NCI-H1930 (cell line): ENCODE measurements at places on chromosomes 13 and 19.

DNA sequence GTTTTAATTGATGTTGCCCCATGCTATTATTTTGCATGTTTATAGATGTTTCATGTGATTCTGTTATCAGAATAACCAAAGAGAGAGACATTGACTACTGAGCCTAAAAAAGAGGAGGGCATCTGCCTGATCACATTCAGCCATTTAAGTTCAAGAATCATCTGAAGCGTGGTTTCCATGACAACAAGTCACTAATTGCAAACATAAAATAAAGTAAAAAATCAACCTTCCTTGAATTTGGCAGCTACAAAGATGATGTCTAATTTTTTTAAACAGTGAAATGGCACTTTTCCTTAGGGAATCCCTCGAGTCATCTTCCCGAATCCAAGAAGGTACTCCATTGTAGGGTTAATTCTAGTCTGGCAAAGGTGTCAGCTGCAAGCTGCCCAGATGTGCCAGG, 884.2 kb downstream of the DIAPH3 start:
- DNase-seq: peak; percentile 7

- no peak for DNase-seq
Measured at GRCh38 chr19:45293682-45294081, 29.0 kb downstream of the CKM start.

GRCh38 chr19:56637976-56638555, 4.9 kb upstream of the SMIM17 start:
- no peak for DNase-seq

- DNase-seq: no peak
Measured at GRCh38 chr13:74070513-74070912, 63.7 kb downstream of the KLF12 start.

- no peak for DNase-seq
Measured at GRCh38 chr13:101467415-101467814, 14.9 kb downstream of the ITGBL1 start.

DNA sequence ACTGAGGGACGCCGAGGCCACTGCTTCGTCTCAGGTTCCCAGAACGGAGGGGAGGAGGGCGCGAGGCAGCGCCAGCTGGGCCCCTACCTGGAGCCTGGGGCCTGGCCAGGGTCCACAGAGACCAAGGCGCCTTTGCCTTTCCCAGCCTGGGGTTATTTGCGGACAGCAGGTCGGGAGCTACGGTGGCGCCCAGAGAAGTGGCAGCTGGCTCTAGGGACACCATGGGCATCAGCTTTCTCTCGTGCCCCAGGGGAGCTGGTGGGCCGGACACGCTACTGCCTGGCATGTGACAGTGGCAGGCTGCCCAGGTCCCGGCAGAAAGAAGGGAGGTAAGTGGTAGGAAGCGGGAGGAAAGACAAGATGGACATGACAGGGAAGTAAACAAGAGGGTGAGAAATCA, 19.0 kb downstream of the AKT2 start:
- no peak for DNase-seq

DNA sequence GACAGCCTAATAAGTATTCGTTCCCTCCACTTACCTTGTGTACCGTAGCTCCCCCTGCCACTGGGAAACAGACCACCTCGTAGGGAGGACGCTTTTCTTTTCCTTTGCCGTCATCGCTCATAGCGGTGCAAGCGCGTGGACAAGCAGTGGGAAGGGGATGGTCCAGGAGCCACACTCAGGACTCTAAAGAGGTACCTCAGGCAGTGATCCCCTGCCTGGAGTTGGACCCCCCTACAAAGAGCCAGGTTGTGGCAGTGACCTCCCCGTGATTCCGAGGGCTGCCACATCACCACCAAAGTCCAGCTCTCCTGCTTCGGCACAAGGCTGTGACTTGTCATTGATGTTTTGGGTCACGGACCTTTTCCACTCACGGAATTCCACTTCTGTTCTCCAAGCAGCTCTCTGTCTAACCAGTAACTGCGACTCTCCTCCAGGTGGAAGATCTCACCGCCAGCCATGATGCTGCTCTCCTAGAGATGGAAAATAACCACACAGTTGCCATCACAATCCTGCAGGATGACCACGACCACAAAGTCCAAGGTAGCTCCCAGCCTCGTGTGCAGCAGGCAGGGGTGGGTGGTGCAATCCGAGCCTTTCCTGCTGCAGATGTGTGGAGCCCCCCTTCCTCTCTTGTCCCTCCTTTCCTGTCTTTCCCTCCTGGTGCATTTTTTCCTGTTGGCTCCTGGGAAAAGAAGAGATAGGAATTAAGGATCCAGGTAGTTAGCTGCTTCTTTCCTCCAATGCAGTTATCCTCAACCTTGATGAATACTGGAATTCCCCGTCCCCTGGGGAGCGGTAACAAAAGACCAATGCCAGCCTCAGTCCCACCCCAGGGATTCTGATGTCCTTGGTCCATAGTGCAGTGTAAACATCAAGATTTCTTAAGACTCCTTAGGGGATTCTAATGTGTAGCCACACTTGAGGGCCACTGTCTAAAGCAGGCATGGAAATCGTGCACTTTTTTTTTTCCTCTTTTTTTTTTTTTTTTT, 107.7 kb downstream of the SLC7A1 start:
- no peak for DNase-seq

DNA sequence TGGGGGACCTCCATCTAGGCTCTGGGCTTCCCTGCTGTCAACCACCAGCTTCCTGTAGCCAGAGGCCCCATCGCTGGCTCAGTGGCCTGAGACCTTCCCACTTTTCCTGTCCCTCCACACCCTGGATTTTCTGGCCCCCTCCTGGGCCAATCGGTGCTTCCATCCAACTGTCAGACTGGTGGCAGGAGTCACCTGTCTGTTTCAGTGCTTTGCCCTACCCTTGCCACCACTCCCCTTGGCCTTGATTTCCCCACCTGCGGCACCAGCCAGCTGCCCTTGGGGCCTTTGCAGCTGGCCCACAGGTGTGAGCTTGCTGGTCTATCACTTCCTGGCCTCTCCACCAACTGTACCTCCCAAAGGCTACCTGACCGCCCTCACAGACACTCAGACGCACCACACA, 12.5 kb downstream of the VSIG10L start:
- DNase-seq: no peak

DNA sequence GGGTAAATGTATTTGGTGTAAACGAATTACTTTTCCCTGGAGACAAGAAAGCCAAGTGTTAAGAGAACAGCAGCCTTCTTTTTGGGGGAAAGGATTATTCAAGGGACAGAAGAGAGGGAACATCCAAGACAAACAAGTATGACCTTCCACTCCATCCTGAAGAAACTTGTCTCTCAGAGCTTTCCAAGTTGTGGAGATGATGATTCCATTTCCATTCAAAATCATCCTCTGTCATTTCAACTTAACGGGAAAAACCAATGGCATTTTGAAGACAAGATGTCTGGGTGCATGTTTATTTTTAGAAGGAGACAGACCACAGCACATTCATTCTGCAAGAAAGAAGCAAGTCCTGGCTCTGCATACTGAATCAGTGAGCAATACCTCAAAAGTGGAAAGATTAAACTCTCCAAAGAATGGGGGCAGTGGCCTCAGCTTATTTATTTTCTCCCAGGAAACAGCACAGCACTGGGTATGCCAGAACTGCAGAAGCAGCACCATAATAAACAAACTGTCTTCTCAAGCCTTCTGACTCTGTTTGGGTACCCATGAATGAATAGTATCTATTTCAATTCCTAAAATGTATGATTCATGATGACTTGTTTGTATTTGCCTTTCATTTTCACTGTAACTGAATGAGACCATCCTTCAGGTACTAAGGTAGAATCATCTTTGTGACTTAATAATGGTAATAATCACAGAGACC, 541.0 kb downstream of the RFC3 start:
- DNase-seq: no peak

GRCh38 chr19:5068233-5069072, 99.5 kb downstream of the KDM4B start:
- DNase-seq: no peak

- no peak for DNase-seq
Measured at GRCh38 chr19:6806488-6806887, 34.0 kb downstream of the VAV1 start.

- no peak for DNase-seq
Measured at GRCh38 chr19:4268816-4269430, 10.1 kb upstream of the SHD start.

DNA sequence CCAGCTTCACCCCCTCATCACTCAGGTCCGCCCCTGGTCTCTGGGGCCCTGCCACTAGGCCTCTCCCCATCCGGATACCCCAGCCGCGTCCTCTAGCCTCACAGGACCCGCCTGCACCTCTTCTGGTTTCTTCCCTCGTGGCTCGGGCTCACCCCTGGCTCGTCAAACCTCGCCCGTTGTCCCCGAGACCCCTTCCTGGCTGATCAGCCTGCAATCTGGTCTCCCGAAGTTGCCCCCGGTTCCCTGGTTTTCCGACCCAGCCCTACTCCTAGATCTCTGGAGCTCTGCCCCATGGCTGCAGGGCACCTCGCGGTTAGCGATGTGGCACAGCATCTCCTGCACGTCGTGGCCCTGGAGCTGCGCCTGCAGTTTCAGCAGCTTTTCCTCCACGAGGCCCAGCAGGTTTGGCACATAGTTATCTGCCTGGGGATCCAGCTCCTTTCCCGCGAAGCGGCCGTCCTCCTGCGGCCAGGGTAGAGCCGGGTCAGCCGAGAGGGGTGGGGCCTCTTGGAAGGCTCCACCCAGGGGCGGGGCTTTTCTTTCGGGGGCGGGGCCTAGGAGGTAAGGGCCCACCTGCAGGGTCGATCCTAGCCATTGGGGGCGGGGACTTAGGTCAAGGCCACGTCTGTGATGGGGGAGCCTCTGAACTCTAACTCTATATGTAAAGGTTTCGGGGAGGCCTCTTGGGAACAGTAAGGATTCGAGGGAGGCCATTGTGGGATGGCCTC, 2.4 kb upstream of the RGL3 start:
- DNase-seq: no peak

DNA sequence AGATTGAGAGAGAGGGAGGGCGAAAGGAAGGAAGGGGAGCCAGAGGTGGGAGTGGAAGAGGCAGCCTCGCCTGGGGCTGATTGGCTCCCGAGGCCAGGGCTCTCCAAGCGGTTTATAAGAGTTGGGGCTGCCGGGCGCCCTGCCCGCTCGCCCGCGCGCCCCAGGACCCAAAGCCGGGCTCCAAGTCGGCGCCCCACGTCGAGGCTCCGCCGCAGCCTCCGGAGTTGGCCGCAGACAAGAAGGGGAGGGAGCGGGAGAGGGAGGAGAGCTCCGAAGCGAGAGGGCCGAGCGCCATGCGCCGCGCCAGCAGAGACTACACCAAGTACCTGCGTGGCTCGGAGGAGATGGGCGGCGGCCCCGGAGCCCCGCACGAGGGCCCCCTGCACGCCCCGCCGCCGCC, at the start of gene TNFSF11:
Gene TNFSF11, plus strand, starts transcription at position 142 of the 400 bp plus-strand sequence. Its CDS starts 152 bp downstream, at position 294.
- no peak for DNase-seq

DNA sequence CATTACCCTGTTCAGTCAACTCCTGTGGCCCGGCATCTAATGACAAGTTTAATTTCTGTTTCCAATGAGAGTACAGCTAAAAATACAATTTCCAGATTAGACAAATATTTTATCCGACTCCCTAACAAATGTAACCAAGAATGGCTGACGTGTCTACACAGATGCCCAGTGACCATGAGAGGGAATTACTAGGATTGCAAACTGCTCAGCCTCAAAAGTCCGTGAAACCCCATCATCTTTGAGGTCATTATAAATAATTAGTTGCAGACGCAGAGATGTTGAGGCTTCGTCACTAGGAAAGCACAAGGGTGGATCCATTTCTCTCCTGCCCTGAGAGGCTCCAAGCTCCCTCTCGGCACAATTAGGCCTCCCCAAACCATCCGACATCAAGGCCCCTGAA, 104.1 kb upstream of the ZNF507 start:
- no peak for DNase-seq

DNA sequence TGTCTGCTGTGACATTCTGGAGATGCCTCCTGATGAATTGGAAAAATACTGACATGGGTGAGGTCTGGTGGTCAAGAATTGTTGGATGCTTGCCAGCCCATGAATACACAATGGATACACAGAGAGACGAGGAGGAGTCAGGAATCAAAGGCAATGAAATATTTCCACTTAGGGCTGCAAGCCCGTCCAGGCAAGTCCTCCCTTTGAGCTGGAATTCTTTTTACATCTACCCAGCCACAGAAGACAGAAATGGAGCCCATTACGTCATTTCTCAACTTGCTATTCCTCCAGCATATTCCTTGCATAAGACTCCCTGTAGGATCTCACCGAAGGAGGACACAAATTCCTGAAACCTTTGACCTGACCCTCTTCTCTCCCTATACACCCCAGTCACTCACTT, 15.7 kb upstream of the IGFL4 start:
- DNase-seq: no peak

GRCh38 chr13:70844391-70845108, 736.3 kb upstream of the KLHL1 start:
- no peak for DNase-seq

DNA sequence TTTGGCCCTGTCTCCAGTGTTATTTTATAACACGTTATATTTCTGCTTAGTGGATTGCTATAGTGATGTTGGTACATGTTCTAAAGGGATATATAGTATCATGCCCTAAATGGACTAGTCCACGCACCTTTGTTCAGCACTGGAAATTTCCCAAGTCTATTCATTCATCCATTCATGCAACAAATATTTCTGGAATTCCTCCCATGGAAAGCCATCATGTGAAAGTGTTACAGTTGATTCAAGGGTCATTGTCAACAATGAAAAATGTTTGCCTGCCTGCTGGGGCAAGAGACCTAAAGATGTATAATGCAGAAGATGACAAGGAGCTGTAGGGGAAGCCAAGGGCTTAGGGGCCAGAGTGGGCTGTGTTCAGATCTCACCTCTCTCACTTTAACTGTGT, 10.8 kb upstream of the HSPH1 start:
- no peak for DNase-seq

- DNase-seq: no peak
Measured at GRCh38 chr19:28221736-28222135, 991.2 kb downstream of the UQCRFS1 start.

- peak; percentile 52 for DNase-seq
Measured at GRCh38 chr19:13764101-13764807, at the start of gene MRI1. Gene MRI1 (plus strand): TSS chr19:13764522. CDS start chr19:13764589, 67 bp downstream.

- DNase-seq: no peak
Measured at GRCh38 chr19:4375164-4376027, 25.0 kb downstream of the SH3GL1 start.

DNA sequence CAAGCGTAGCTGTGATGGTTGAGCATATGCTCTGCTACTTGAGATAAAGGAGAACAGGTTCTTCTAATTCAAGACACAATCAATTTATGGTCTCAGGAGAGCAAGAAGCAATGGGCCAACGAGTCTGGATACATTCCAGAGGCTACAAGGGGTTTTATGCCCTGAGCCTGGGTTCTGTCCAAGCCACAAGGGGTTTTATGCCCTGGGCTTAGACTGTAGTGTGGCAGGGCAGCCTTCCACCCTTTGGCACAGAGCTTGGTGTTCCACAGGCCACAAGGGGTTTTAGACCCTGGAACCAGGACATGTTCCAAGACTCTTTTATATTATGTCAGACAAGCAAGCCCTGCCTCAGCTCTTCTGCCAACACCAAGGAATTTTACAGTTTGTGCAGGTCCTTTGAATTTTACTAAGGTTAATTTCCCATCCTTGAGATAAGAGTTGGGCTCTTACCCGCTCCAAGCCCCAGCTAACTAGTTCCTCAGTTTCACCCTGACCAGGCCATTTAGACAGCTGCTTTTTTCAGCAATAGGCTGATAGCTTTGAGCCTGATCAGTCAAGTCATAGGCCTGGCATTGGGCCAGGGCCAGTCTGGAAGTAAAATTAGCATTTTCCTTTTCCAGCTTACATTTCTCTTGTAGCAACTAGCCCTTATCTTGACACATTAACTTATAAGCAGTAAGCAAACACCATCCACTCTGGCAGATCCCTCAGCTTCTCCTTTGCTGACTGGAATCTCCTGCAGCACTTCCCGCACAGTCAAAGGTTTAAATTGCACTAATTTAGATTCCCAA, 95.0 kb downstream of the ZNF737 start:
- DNase-seq: no peak

- DNase-seq: no peak
Measured at GRCh38 chr19:10006335-10006708, 4.0 kb downstream of the COL5A3 start.
